Stimulated activated CD4-positive, alpha-beta T cell treated with anti-CD3 and anti-CD28 coated beads, Interleukin-1b, Interleukin-23, amount 100 ng/mL, for 24 hours (primary cell): ENCODE measurements at places on chromosomes 1 and 21.

DNA sequence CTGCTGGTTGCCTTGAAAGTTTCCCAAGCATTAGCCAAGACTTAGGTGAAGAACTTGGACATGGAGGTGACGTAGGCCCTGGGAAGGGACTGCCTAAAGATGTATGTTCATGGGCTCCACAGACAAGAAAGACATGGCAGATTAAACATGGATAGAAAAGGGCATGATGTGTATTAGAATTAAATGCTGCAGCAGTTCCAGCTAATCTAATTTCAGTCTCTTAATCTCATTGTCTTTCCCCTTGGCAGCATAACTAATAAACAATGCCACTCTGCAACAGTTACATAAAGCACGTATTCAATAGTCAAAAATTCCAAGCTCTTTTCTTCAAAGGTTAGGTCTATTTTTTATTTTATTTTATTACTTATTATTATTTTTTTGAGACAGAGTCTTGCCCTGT, 251.6 kb downstream of the KIF26B start:
- no peak for DNase-seq

DNA sequence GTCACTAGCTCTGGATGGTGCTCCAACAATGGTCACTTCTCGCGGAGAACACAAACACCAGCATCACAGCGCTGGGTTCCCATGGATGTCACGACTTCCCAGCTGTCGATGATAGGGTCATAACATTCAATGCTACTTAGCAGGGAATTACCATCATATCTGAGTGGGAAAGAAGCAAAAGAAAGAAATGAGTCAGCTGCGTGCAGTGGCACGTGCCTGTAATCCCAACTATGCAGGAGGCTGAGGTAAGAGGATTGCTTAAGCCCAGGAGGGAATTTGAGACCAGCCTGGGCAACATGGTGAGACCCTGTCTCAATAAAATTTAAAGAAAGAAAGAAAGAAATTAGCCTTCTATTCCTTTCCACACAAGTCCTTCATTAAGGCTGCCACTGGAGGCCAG, 3.6 kb upstream of the RABIF start:
- no peak for DNase-seq

DNA sequence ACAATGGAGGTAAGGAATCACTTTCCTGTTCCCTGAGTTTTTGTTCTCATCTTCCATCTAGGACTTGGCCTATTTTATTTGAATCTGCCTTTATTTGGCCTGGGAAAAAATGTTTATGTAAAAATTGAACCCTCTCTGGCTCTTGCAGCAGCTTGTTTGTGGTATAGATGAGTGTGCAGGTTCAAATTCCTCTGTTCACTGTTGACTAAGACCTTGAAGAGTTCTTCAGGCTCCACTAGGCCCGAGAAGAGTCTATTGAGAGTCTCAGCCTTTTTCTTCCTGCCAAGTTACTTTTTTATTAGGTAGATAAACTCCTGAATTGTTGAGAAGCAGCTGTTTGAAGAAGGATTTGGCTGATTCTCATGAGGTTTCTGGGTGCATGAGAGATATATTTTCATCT, 248.8 kb upstream of the ADGRL2 start:
- no peak for DNase-seq

- DNase-seq = no peak
Observed at GRCh38 chr21:38923429-38923828, 117.7 kb downstream of the ETS2 start.

GRCh38 chr1:11781297-11781696, 19.3 kb downstream of the C1orf167 start:
- no peak for DNase-seq

DNA sequence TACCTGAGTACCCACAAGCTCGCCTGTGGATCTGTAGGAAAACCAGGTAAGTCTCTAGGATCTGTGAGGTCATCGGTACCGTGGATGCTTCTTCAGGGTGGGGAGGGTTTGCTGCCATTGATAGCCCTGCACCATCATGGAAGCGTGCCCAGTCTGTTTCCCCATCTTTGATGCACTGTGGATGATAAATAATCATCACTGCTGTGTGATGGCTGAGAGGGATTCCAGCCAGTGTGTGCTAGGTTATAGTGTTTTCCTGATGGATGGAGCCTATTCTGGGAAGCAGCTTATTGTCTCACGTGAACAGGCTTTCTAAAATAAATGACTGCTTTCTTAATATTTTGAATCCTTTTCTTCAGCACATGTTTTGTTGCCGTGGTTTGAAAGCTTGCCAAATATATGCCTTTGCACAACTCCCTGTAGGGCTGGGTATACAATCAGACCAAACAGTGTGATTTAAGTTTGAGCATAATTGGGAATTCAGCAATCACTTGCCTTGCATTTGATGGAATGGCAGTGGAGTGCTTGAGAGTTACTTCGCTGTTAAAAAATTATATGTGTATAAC, 113.8 kb downstream of the CAMTA1 start:
- no peak for DNase-seq

DNA sequence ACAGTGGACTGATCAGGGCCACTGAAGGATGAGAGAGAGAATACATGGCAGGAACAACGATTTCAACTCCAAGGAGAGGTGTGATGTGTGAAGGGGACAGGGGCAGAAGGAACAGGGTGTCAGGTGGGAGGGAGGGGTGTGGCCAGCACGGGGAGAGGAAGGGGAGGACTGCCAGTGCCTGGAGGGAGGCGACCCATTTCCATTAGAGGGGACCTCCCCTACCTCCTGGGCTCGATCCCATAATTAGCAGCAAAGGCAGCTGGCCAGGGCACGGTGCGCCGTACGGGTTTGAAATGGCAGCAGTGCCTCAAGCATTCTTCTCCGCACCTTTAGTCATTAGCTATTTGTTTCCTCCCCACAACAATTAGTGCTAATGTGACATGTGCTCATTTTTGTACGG, 22.7 kb downstream of the CRYAA start:
- no peak for DNase-seq

DNA sequence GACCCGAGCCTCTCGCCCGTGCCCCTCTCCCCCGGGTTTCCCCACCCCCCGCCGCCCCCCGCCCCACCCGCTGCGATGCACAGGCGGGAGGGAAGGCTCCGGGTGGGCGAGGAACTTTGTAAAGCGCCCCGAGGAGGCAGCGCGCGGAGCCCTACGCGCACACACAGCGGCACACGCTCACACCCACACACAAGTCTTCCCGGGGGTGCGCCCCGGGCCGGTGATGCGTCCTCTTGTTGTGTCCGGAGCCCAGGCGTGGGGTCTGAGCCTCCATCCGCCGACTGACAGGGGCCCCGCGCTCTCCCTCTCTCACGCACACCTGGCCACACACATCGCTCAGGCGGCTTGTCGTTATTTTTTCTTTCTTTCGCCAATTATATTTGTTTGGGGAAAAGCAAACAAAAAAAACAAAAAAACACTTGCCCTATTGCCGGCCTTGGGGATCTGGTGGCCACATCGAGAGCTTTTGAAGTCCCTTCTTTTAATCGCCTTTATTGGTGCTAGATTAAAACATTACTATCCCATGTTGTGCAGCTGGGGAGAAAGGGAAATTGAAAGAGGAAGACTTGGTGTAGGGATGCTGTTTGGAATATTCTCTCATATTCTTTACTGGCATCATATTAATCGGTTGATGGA, 770 bp downstream of the NTNG1 start:
- no peak for DNase-seq

GRCh38 chr1:84116558-84116957, 27.5 kb upstream of the PRKACB start:
- DNase-seq = no peak

- DNase-seq = no peak
Observed at GRCh38 chr1:159970932-159971342, 16.9 kb upstream of the SLAMF9 start.

GRCh38 chr1:7561331-7561921, 209.7 kb upstream of the VAMP3 start:
- DNase-seq = no peak

DNA sequence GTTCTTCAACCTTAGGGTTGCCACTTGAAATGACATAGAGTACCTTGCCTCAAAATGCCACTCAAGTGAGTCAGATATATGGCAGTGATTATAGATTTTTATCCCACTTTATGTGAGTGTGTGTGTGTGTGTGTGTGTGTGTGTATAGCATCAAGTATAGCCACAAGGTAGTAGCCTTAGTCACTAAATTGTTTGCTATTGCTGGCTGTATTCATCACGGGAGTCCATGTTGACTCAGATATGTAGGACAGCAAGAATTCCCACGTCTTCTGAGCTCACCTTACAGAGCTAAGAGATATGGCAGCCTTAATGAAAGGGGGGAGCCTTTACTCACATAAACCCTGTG, 9.3 kb downstream of the ETS2 start:
- DNase-seq = no peak

DNA sequence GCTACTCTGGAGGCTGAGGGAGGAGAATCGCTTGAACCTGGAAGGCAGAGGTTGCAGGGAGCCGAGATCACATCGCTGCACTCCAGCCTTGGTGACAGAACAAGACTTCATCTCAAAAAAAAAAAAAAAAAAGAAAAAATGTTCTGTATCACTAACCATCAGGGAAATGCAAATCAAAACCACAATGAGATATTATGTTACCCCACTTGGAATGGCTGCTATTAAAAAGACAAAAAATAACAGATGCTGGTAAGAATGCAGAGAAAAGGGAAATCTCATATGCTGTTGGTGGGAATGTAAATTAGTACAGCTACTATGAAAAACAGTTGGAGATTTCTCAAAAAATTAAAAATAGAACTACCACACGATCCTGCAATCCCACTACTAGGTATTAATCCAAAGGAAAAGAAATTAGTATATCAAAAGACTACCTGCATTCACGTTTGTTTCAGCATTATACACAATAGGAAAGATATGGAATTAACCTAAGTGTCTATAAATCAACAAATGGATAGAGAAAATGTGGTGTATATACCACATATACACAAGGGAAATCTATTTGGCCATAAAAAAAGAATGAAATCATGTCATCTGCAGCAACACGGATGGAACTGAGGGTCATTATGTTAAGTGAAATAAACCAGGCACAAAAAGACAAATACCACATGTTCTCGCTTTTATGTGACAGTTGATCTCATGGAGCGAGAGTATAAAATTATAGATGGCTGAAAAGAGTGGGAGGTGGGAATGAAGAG, 62.6 kb downstream of the ABL2 start:
- DNase-seq = no peak

DNA sequence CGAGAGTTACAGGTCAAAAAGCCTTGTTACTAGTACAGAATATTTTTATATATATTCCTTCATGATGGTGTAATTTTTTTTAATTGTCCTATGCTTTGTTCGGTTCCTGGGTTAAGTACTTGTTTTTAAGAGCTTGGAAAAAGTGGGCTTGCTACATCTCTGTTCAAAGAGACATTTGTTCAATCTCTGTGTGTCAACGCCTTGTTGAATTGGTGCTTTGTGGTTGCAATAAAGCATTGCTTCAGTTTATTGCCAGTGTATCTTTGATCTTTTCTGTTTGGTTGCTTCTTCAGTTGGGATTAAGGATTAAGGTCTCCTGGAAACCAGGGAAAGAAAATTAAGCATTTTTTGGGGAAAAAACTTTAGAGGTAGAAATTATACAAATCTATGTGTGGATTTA, 47.7 kb upstream of the DNASE2B start:
- DNase-seq = no peak

DNA sequence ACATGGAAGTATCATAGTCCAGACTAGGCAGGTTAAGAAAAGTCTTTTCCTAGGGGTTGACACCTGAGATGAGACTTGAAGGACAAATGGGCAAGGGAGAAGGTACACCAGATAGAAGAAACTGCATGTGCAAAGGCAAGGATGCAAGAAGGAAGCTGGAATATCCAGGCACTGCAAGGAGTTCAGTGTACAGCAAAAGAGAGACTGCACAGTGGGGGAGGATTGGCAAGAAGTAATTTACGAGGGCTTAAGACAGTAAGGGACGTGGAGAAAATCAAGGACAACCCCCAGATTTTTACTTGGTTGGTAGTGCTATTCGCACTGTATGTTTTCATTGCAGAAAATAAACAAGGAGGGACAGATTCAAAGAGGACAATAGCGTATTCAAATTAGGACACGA, 58.5 kb downstream of the DNM3 start:
- DNase-seq = no peak

- DNase-seq = no peak
Observed at GRCh38 chr1:33005117-33005837, 31.4 kb downstream of the AK2 start.

DNA sequence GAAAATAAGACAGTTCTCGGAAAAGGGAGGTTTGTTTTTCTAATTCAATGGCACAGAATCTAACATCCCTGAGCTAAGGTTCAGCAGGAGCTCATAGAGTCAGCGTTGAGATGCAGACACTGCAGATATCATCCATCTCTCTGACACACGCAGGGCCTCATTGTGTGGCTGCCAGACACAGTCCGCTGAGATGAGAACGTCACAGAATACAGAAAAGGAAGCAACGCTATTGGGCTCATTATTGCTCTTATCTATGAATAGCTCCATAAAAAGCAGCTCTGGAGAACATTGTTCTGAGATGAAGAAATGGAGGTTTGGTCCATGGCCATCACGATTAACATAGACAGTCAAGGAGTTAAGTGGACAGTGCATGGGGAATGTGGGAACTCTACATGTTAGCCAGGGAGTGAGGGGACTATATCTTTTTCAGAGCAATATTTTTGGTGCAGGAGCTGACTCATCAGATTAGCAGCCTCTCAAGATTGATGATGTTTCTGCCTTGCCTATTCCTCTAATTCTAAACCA, 771.6 kb upstream of the CXADR start:
- DNase-seq = no peak

- DNase-seq = no peak
Observed at GRCh38 chr1:240031009-240031408, 60.7 kb upstream of the FMN2 start.

DNA sequence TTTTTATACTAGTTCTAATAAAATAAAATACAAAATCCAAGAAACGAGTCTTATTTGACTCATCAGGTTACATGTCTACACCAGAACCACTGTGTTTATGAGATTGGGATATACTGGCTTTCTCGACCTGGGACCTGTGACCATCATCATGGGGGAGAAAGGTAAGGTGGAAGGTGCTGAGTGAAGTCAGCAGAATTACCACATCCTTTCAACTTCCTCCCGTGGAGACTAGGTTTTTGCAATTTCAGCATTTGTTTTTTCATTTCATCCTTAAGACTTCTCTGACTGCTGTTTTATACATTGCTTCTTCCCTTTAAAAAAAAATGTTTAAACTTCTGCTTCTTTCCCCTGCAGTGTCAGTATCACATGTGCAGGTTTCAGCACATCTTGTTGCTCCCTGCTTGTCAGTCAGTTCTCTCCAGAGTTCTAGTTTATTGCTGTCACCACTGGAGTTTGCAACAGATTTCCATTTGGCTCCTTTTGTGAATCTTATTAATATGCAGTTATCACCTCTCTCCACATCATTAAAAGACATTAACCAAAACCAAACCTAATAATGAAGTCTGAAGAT, 60.4 kb upstream of the HAO2 start:
- no peak for DNase-seq

DNA sequence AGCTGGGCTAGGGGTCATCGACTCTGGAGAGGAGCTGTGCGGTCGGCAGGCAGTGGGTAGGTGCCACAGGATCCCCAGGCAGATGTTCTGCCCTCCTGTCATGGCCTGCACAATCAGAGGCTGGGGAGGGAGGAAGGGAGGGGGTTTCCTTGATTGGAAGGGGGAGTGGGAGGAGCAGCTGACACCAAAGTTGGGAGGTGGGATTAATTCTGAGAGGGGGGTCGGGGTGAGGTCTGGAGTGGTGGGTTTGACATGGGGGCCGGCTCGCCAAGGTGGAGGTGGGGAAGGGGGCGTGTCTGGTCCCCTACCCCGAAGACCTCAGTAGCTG, 651 bp upstream of the HPCA start:
- no peak for DNase-seq

GRCh38 chr1:51423073-51423821, 92.9 kb upstream of the TTC39A start:
- no peak for DNase-seq
